ENCODE measurements at places on chromosomes 1 and 21. TPM values are rescaled to one million over a fixed set of nuclear protein-coding genes. Genes with fewer than 3 reads are reported as not detected.

The AGT gene
- 191 TPM for polyA plus RNA-seq

The SLC35F3 gene
- polyA plus RNA-seq: 0.55 TPM

The EMC1 gene
- polyA plus RNA-seq: 33.8 TPM

The OLFML3 gene
- 54.9 TPM for polyA plus RNA-seq

The MROH7 gene
- polyA plus RNA-seq: 25.1 TPM

The PLEKHO1 gene
- 30.5 TPM for polyA plus RNA-seq

The MMP23B gene
- polyA plus RNA-seq: 10.7 TPM

The TRIM63 gene
- polyA plus RNA-seq: 6.4 TPM

The LIN9 gene
- polyA plus RNA-seq: 5.4 TPM

The PGLYRP4 gene
- polyA plus RNA-seq: 0.31 TPM

The RAB25 gene
- 174 TPM for polyA plus RNA-seq

The FCRL1 gene
- 0.52 TPM for polyA plus RNA-seq

The LCE2A gene
- polyA plus RNA-seq: not detected

The ETV3 gene
- polyA plus RNA-seq: 19.3 TPM

The SLFNL1 gene
- 0.85 TPM for polyA plus RNA-seq

The SMG5 gene
- 57.3 TPM for polyA plus RNA-seq

The OR10Z1 gene
- polyA plus RNA-seq: 0.12 TPM

The LYPD8 gene
- polyA plus RNA-seq: 2.1 TPM

The FAM72C gene
- polyA plus RNA-seq: 1.6 TPM

The GSTM5 gene
- 7.2 TPM for polyA plus RNA-seq

The AMY1B gene
- not detected for polyA plus RNA-seq

The CHRM3 gene
- polyA plus RNA-seq: 9.5 TPM

The TFF2 gene
- polyA plus RNA-seq: 0.12 TPM

The DISP3 gene
- 0.76 TPM for polyA plus RNA-seq

The AVPR1B gene
- 0.81 TPM for polyA plus RNA-seq

The KCNH1 gene
- 0.25 TPM for polyA plus RNA-seq

The NBL1 gene
- 53.5 TPM for polyA plus RNA-seq

The FCGR3A gene
- polyA plus RNA-seq: 3.1 TPM

The RIPPLY3 gene
- 0.24 TPM for polyA plus RNA-seq

The MYCL gene
- 8.5 TPM for polyA plus RNA-seq
